ENCODE measurements at places on chromosomes 5 and 9.

DNA sequence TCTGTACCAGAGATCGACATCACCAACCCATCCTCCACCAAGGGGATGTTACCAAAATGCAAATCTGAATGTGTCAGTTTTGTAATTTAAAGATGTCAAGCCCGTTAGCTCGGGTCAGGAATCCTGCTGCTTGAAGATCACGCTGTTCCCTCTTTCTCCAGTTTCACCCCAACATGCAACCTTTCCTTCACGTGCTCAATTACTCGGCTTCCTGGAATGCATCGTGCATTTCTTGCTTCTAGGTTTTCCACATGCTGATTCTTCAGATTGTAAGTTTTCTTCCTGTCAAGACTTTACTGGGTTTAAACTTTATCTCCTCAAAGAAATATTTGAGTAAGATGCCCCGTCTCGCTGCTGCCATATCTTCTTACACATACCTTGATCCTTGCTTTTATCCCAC is 209.5 kb upstream of the SNX2 start:
- no peak for DNase-seq

DNA sequence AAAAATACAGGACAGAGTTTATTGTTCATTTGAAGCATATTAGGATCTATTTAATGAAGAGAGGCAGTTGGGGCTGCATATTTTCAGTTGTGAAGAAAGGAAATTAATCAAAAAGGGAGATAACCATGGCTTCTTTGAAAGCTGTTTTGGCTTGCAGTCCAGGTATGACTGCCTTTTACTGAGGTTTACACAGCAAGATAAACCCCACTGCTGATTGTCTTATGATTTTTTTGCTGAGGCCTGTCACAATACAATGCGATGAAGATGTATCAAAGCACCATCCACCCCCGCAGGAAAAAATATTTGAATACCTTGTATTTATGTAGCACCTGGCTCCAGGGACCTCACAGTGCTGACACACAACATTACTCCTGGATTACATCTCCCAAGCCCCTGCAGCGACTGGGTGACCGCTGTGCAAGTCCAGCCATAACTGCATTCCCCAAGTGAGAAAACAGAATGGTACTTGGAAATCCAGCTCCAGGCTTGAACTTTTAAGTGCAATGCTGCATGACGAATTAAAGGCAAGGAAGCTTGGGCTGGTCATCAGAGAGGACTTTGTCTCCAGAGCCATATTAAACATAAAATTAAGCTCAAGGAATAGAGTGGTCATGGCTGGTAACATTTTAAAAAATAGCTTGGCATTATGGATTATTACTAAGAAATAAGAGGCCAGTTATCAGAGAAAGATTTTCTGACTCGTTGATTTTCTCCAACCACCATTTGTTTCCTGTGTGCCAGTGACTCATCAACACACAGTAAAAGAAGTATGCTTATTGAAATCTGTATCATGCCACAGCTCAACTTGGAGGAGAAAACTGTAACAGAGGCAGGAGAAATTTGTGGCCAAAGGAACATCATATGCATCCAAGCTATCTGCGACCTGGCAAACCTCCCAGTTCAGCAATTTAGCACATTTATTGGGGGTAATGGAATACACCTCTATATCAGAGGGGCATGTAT is 374.2 kb downstream of the MAN2A1 start:
- DNase-seq = no peak

- DNase-seq = no peak
These were observed 19.0 kb downstream of the FBXW5 start for GRCh38 chr9:136925414-136926153.

- DNase-seq = no peak
These were observed 24.3 kb upstream of the F2R start for GRCh38 chr5:76691467-76692273.

- DNase-seq = no peak
These were observed 29.3 kb downstream of the DAB2 start for GRCh38 chr5:39395521-39395920.

GRCh38 chr5:8381972-8382371 is 513.0 kb downstream of the MTRR start:
- no peak for DNase-seq

DNA sequence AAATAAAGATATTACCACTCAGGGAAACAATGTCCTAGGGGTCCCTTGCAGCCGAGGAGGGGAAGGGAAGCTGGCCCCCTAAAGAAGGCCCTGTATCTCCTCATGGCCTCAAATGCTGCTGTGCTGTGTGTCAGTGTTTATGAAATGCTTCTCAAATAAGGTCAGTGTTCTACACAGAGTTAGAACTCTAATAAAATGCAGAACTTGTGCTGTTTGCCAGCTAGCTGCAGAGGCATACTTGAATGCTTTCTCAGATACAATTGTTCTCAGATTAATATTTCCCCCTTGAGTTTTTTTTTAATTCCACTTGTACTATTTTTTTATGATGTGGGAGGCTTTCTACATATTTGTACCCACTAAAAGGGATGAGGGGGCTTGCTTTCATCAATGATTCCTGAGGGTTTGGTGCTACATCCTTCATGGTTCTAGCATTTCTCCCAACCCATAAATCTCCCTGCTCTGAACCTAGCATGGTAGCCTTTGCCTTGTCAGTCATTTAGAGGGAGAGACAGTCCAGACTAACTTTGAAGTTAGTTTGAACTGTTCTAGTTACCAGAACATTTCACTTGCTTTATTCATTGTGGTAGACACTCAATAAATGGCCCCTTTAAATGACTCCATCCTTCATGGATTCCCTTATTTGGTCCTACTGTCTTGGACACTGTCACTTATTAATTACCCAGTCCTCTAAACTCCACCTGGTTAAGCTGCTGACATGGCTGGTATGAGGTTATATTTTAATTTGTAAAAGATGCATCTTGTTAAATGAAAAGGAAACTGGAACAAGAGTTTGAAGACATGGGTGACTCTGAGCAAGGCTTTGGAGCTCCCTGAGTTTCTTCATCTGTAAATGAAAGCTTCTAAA is 12.6 kb downstream of the SLIT3 start:
- no peak for DNase-seq

- DNase-seq = no peak
These were observed 78.0 kb downstream of the HMHB1 start for GRCh38 chr5:143889986-143890385.

DNA sequence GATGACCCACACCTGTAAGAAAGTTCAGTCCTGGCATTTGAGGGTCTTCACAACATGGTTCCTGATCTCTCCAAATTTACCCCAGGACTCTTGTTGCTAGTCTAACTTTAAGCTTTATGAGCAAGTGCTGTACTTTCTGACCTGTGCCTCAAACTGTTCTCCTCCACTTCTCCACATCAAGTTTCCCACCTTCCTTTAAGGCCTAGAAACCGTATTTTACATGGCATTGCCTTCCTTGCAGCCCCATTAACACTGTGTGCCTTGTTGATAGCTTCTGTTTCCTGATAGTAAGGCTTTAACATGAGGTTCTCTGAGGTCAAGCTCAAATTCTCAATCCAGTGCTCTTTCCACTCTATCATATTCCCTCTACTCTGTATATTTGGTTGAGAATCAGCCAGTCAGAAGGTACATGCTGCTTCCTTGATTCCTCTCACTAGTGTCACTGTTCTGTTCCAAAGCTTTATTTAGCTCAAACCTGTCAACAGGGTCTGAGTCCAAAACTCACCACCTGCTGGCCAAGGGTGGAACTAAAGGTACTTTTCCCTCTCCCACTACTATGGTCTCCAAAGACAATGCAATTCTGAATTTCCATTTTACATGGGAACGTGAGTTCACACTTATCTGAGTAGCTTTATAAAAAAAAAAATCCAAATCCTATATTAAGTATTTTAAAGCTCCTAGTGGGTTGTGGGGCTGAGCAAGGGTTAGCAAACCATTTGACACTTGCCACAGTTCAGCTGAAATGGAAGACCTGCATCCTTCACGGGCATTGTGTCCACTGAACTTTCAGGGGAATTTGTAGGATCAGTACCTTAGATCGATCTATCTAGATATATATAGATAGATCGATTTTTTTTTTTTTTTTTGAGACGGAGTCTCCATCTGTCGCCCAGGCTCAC is 21.1 kb downstream of the VCP start:
- no peak for DNase-seq

DNA sequence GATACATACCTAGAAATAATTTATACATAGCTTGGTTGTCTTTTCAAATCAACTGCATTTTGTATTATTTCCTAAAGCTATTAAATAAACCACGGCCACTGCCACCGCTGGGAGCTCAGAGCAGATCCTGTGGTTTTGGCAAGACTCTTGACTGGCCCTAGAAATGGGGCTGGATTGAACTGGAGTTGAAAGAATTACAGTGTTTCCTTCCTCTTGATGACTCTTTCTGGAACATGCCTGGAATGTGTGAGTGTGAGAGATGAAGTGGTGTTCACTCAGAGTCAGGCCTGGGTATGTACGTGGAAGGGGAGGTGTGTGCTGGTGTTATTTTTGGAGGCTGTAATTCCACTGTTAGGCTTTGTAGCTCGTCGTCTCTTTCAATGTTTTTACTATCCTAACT is 45.9 kb downstream of the TEK start:
- no peak for DNase-seq

GRCh38 chr9:82883436-82883835 is 179.5 kb downstream of the RASEF start:
- no peak for DNase-seq

- no peak for DNase-seq
These were observed 55.0 kb upstream of the SNCAIP start for GRCh38 chr5:122257000-122257399.
